Myocyte (in vitro differentiated cells): ENCODE measurements at places on chromosomes 6 and 20.
A peak's percentile ranks its signal among the peaks of the same experiment; 100 is the strongest.

DNA sequence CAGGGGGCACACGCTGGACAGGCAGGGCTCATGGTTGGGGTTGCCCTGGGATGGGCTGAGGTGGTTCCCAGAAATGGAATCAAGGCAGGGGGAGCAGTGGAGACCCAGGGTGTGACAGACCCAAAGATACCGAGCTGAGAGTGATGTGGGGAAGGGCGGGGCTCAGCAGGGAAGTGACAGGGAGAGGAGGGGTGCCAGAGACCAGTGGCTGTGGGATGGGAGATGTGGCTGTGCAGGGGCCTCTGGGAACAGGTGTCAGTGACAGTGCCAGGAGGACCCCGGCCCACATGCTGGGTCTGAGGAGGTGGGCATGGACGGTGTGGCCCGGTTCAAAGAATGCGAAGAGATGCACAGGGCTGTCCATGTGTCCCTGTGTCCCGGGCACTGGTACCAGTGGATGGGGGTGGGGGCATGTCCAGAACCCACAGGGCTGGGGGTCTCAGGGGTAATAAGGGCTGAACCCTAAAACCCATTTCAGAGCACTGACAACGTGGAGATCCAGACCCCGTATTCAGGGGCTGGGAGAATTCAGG lies 1.0 kb downstream of the CABLES2 start:
- DNase-seq = no peak

DNA sequence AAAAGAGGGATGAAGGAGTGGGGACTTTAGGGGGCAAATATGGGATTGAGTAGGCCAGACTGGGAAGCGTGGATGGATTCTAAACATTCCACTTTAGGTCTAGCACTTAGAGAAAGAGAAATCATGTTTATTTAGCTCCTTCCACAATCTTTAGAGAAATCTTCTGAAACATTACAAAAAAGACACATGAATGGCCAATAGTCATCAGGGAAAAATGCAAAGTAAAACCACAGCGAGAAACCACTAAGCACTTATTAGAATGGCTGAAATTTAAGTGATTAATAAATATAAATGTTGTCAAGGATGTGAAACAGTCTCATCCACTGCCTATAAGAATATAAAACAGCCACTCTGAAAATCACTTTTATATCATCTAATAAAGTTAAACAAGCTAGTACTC lies 46.9 kb downstream of the HLA-A start:
- DNase-seq = no peak

DNA sequence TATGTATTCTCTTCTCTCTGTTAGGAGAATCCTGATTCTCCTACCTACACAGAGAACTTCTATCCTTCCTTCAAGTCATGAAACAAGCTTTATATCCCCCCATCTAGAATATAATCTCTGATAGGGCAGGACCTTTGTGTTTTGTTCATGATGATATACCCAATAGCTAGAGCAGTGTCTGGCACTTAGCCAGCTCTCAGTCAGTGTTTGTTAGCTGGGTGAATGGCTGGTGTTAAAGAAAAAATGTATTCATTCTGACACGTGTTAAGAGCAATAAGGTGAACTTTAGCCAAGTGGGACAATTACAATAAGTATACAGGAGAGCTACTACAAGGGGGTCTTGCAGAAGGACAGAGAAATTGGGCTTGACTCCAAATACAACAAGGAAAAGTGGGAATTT lies 34.3 kb upstream of the TNFRSF21 start:
- peak; percentile 19 for DNase-seq

DNA sequence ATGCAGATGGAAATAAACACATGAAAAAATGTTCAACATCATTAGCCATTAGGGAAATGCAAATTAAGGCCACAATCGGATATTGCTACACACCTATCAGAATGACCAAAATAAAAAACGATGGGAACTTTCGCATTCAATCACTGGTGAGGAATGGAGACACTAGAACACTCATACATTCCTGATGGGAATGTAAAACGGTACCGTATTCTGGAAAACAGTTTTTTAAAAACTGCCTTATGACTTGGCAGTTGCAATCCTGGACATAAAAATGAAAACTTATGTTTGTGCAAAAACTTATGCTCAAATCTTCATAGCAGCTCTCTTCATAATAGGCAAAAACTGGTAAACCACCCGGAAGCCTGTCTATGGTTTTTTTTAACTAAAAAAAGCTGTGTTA lies 146.0 kb downstream of the CEBPB start:
- DNase-seq = no peak

DNA sequence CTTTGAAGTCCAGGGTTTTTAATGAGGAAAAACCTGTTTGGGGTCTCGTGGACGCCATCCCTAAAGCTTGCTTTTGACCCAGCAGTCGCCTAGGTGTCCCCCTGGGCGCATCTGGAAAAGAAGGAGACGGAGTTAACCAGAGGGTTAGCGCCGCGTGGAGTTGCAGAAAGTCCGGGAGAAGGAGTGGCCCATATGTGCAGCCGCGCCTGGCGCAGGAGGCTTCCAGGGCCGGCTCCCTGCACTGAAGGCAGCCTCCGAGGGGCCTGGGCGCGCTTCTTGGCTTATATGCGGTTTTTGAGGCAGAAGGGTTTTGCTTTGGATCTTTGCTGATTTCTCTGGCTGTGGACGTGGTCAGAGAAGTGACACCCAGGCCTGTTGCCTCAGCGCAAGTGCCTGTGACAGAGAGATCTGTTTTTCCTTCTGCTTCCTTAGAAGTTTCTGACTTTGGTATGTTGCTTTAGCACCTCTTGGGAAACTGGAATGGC lies 987 bp downstream of the TMEM181 start:
- peak; percentile 27 for DNase-seq

GRCh38 chr20:13325033-13325432 lies 104.0 kb downstream of the ISM1 start:
- DNase-seq = peak; percentile 59

DNA sequence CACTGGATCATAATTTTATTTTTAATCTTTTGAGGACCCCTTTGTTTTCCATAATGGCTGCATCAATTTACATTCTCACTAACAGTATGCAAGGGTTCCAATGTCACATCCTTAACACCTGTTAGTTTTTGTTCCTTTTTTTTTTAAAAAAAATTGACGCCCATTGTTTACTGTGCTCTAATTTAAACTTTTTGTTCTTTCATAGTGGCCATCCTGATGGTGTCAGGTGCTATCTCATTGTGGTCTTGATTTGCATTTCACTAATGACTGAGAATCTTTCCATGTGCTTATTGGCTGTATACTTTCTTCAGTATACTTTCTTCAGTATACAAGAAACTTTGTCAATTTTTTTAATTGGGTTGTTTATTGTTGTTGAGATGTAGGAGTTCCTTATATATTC lies 347.0 kb downstream of the RNGTT start:
- DNase-seq = no peak

GRCh38 chr6:28615955-28616747 lies 90.5 kb downstream of the GPX5 start:
- no peak for DNase-seq

DNA sequence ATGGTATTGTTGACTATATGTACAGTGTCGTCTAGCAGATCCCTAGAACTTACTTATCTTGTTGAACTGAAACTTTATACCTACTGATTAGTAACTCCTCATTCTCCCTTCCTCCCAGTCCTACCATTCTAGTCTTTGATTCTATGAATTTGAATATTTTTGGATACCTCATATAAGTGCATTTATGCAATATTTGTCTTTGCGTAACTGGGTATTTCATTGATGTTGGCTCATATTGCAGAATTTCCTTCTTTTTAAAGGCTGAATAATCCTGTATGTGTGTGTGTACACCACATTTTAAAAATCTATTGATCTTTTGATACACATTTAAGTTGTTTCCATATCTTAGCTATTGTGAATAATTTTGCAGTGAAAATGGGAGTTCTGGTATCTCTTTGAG lies 119.9 kb downstream of the SOX4 start:
- no peak for DNase-seq

DNA sequence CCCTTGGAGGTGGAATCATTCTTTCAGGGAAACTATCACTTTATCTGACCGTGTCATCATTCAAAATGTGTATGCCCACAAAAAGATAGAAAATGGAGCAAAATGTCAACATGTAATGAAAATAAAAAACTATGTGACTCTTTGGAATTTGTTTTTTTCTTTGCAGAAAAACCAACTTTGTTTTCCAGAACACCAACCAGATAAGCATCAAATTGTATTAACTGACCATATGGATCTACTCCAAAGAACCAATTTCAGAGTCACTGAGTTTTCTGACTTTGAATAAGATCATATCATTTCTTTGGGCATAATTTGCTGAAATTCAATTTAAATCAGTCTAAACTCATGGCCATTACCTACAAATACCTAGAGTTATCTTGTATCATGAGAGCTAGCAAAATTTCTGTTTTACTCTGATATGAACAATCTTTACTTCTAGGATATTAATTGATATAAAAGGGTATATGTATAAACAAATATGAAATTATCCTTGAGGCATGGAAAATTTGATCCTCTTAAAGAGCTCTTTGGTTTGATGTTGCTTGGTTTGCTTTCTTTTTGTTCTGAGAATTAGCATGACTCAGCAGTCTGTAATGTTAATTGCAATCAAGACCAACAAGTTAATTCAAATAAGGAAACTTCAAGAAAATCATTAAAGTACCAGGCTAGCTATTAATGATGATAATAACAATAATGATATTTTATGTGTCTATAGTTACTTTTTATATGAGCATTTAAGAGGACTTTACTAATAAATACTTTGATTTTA lies 444.4 kb upstream of the MARCKS start:
- DNase-seq = no peak

DNA sequence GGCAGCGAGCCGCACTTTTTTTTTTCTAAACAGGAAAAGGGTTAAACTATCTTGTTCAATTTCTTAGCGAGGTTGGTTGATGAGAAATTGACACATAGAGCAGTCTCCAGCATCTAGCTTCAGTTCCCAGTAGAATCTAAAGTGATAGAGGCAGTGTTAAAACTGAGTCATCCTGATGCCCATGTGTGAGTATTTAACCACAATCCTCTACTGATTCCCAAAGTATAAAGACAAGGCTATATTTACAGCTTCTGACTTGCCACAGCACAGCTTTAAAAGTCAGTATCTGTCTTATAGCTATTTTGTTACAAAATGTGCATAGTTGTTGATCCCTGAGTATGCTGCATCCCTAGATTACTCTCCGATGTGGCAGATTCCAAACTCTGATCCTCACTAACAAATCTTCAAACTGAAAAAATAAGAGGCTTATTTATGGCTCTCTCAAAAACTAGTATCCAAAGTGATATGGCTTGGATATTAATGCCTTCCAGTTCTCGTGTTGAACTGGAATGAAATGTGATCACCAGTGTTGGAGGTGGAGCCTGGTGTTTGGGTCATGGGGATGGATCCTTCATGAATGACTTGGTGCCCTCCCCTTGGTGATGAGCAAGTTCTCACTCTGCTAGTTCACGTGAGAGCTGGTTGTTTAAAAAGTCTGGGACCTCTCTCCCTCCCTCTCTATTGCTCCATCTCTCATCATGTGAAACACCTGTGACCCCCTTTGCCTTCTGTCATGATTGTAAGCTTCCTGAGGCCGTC lies 13.1 kb upstream of the POPDC3 start:
- peak; percentile 81 for DNase-seq

GRCh38 chr6:36290668-36291620 lies 21.1 kb downstream of the PNPLA1 start:
- no peak for DNase-seq

DNA sequence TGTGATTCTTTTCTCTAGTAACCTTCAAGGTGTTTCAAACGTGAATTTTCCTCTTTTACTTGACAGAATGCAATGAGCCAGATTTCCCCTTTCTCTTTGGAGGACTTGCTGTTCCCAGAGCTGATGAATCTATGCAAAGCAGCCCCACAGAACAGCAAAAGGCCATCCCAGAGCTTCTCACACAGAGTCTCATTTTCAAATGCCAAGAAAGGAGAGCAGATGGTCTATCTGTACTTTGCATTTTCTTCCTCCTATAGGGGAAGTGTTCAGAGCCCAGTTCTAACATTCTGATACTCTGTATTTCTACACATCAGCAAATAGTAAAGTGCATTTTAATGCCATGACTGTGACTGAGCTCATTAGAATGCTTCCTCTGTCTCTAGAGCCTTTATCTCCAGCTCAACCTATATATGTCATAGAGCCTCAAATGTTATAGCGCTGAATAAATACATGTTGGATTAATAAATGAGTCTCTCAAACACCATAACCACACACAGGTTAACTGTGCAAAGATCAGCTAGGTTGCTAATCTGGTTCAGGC lies 81.8 kb upstream of the EYA4 start:
- no peak for DNase-seq

GRCh38 chr20:9759392-9759791 lies 79.5 kb downstream of the PAK5 start:
- no peak for DNase-seq
